Vagina (tissue), 2 donors: ENCODE measurements at places on chromosomes 4 and X. TPM values are rescaled to one million over a fixed set of nuclear protein-coding genes. Genes with fewer than 3 reads are reported as not detected.

GRCh38 chr4:53103481-53103880 is 241.4 kb downstream of the RASL11B start:
- no peak for DNase-seq

The ZNF630 gene
- 4.7 TPM for total RNA-seq

DNA sequence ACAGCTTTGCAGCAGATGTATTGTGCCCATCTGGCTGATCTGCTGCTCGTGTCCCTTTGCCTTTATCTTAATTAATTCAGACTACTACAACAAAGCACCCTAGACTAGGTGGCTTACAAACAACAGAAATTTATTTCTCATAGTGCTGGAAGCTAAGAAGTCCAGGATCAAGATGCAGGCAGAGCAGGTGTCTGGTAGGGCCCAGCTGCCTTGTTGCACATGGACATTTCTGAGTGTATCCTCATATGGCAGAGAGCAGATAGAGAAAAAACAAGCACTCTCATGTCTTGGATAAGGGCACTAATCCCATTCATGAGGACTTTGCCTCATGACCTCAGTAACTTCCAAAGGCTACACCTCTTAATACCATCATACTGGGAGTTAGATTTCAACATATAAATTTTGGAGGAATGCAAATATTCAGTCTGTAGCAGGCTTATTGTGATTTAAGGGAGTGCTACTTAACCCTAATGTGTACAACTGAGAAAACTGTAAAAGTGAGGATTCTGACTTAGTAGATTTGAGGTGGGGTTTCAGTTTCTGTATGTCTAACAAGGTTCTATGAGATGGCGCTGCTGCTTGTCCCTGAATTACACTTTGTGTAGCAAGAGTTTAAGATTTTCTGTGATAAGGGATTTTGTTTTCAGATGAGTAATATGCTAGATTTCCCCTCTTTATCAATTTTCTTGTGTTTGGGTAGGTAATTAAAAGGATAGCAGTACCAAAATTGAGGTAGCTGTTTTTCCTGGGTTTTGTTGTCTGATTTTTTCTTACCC is 473.2 kb upstream of the TECRL start:
- DNase-seq, result no peak

DNA sequence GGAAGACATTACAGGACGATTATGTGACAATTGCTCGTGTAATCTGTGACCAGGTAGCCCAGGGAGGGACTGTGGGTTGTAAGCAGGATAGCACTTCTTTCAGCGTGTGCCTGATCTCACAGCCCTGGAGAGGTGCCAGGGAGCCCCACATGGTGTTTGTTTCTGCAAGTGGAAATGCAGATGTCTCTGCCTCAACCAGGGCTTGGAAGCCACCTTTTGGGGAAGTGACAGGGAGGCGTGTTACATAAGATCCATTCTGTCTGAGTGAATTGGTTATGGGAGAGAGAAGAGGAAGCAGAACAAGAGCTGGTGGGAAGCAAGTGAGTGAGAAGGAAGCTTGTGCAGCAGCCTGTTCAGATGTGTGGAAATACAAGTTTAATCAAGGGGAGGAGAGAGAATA is 104.5 kb upstream of the GATB start:
- no peak for DNase-seq

The YIPF6 gene
- 19.2 TPM for total RNA-seq

DNA sequence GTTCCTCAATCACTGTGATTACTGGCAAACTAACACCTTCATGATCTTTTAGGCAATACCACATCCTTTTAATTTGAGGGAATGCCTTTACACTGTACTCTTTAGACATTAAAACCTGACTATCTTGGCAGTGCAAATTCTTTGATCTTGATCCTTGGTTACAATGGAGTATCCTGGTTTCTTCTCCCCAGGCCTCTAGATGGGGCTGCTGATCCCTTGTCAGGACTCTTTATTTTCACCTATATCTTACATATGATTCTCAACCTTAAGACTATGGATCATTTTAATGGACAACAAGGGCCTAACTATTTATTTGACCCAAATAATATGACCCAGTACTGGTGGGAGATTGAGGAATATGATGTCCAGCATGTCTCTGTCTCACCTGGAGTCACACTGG is 1005.5 kb upstream of the INTU start:
- DNase-seq, result no peak

DNA sequence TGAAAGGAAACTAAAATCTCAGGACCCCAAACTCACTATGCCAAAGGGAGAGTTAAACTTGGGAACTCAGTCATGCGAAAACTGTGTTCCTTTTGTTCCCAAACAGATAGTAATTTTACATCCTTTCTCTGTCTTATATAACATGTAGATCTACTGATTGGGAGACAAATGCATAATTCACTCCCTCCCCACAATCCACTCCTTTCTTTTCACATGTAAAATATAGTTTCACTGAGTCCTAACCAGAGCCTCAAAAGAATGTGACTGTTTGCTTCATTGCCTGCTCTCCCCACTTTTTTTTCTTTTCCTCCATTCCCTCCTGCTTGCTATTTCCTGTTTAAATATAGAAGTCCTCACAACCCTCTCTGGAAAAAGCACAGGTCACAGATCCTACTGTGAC is 699.3 kb upstream of the ADGRL3 start:
- DNase-seq, result no peak

DNA sequence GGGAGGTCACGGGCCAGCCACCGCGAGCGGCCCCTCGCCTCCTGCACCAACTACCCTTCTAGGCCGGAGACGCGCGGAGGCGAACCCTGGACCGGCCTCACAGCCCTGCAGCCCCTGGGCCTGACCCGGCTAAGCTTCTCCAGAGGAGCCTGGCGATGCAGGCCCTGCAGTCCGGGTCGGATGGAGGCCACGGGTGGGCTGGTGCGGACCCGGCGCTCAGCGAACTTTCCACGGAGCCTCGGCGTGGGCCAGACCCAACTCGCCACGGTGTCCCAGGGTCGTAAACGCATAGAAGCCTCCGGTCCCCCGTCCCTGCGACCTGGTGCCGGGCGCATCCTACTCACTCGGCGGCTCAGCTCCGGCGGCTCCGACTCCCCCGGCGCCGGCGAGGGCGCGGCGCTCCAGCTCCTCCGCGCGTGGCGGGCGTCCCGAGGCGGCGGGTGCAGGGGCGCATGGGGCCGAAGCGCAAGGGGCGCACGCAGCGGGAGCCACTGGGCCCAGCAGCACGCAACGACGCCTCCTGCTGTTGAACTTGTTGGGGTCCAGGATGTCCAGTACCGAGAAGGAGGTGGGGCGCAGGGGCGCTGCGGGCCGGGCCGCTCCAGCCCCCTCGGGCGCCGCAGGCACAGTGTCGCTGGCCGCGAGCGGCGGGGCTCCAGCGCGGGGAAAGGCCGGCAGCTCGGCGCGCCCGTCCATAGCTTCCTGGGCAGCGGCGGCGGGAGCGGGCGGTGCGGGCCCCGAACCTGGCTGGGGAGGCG is 427 bp downstream of the NKX1-1 start:
- no peak for DNase-seq

The STATH gene
- total RNA-seq, result not detected

GRCh38 chrX:38601866-38602265 is 40.5 kb downstream of the TSPAN7 start:
- DNase-seq, result no peak

DNA sequence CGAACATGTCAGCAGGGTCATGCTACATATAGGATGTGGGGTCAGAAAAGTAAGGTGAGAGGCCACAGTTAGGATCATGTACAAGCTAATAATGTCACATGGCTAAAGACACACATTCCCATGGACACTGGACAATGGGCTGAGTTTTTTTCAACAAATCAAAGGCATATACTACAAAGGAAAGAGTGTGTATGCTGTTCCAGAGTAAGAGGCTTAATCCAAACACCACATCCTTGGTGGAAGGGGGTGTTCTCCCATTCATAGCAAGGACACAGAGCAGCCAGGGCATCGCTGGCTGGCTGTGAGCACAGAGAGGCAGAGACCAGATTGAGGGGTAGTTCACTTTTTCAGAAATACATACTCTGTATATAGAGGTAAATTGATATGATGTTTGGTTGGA is 131.7 kb downstream of the MGST2 start:
- no peak for DNase-seq

GRCh38 chr4:78024576-78025091 is 32.5 kb upstream of the FRAS1 start:
- no peak for DNase-seq

GRCh38 chrX:129845616-129846190 is 2.0 kb upstream of the ZDHHC9 start:
- no peak for DNase-seq

The PCSK1N gene
- total RNA-seq, result 15.0 TPM

The EXOC1L gene
- total RNA-seq, result not detected

- DNase-seq, result no peak
Observed at GRCh38 chr4:183658362-183659028, 490 bp downstream of the RWDD4 start.

DNA sequence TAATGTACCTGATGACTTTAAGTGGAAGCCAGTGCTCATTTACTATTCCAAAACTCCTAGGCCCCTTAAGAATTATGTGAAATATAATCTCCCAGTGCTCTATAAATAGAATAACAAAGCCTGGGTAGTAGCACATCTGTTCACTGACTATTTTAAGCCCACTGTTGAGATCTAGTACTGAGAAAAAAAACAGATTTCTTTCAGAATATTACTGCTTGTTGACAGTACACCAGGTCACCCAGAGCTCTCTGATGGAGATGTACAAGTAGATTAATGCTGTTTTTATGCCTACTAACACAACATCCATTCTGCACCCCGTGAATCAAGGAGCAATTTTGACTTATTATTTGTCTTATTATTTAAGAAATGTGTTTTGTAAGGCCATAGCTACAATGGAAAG is 75.7 kb downstream of the FAM47C start:
- no peak for DNase-seq

DNA sequence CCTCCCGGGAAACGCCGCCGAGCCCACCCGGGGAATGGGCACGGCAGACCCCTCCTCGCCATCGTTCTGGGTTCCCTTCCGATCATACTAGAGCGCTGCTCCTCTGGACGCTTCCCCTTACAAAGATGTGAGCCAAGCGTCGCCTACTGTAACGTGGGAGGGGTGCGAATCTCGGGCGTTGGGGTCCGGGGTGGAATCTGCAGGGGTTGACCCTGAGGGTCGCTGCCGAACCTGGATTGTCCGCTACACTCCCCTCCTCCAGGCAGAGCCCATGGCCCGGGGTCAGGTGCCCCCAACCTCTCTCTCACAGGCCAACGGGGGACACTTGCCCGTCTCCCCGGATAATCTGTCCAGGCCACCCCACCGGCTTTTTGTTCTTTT is 13.8 kb downstream of the BCOR start:
- DNase-seq, result no peak

The HSFX4 gene
- total RNA-seq, result not detected

DNA sequence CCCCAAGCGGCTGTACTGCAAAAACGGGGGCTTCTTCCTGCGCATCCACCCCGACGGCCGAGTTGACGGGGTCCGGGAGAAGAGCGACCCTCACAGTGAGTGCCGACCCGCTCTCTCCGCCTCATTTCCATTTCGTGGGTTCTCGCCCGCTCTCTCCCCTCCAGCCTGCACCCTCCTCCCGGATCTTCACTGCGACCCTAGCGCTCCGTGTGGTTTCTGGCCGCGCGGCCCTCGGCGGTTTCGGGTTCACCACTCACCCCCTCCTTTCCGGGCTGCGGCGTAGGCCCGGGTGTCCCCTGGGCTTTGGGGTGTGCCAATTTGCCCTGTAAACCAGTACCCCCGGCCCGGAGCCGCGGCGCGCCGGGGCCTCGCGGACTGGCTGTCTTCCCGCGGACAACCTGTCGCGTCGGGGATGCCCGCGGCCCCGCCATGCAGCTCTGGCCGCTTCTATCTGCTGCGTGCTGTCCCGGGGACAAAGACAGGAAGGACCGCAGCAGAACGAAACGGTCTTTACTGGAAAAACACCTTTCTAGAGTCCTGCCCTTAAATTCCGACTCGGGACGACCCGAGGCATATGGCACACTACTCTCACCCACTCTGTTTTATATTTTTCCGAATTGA is 737 bp downstream of the FGF2 start:
- DNase-seq, result no peak

The PNMA6A gene
- 1.2 TPM for total RNA-seq

GRCh38 chr4:8292478-8293107 is 23.0 kb downstream of the HTRA3 start:
- DNase-seq, result no peak

DNA sequence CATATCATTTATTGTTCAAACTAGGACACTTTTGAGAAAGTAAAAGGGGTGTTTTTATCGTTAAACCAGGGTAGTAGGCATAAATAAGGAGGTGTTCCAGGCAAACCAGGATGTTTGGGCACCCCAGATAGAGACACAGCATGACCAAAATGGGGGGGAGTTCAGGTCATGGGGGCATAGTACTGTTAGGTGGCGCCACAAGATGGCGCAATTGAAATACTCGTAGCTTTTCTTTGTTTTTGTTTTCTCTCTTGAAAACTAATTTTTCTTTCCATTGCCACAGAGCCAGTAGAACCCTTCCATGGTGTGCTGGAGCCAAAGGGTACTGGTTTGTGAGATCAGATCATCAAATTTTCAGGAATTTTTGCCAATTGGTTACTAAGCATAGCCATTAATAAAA is 283.4 kb downstream of the BCOR start:
- no peak for DNase-seq

GRCh38 chr4:108029016-108029720 is 39.5 kb downstream of the HADH start:
- DNase-seq, result no peak

- DNase-seq, result no peak
Observed at GRCh38 chr4:142840516-142841123, 5.5 kb downstream of the INPP4B start.

The MAGEA2B gene
- not detected for total RNA-seq

DNA sequence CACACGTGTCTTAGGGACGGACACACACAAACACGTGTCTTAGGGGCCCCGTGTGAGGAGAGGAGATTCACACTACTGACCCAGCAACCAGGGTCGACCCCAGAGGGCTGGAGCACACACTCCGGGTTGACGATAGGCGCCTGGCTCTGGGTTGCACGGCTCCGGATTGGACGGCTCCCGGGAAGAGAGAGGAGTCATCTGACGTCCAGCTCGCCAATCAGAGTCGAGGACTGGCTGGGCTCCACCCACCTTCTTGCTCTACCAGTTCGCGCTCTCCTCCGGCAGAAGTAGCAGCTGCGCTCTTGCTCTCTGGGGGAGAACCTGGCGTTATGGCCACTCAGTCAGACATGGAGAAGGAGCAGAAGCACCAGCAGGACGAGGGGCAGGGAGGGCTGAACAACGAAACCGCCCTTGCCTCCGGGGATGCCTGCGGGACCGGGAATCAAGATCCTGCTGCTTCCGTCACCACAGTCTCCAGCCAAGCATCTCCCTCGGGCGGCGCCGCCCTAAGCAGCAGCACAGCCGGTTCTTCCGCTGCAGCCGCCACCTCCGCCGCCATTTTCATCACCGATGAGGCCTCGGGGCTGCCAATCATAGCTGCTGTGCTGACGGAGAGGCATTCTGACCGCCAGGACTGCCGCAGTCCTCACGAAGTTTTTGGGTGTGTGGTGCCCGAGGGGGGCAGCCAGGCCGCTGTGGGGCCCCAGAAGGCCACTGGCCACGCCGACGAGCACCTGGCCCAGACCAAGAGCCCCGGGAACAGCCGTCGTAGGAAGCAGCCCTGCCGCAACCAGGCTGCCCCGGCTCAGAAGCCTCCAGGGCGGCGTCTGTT is 74.3 kb downstream of the NUDT10 start:
- DNase-seq, result no peak

The H2BW2 gene
- total RNA-seq, result not detected

The CLGN gene
- total RNA-seq, result not detected

The CFI gene
- total RNA-seq, result 15.0 TPM

The FOXR2 gene
- not detected for total RNA-seq

- no peak for DNase-seq
Observed at GRCh38 chr4:86026720-86027119, 333.1 kb downstream of the MAPK10 start.
